Activated CD8-positive, alpha-beta T cell treated with anti-CD3 and anti-CD28 coated beads, Interleukin-2, amount 10 ng/mL, durations not matched to agents 7 days and 5 days (primary cell): ENCODE measurements at places on chromosomes 1 and 21. TPM values are rescaled to one million over a fixed set of nuclear protein-coding genes. Genes with fewer than 3 reads are reported as not detected.

Gene SLFNL1
- 0.29 TPM for total RNA-seq

DNA sequence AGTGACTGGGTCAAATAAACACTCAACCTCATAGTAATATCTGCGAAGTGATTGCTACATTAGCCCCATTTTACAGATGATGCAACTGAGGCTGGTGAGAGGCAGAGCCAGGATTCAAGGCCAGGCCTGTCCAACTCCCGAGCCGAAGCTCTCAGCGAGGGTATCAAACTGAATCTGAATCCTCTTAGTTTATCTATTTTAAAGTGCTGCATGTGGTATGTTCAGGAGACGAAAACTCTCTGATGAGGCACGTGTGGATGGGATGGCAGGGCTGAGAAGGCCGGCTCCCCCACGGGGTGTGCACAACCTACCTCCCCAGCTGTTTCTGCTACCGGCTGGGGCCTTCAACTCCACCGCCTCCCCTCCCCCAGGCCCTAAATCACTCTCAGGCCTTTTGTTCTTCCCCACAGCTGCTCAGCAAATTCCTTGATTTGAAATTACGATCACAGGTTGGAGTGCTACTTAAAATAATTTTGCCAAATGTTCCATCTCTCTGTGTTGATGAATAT is 171.8 kb downstream of the TOMM20 start:
- no peak for DNase-seq

DNA sequence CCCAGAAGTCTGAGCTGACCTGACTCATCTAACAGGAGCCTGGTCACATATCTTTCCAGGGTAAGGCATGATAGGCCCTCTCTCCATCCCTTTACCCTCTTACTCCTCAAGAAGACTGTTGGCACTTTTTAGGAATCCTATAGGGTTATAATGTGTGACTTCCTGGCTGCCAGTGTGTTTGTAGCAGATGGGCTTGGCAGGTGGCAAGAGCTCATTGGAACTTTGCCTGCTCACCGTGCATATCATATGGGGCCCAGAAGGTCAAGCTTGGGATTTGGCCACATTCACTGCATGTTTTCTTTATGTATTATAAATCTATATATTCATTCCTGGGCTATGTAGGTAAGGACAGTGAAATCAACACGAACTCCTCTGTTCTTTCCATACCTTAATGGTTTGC is 5.2 kb downstream of the KAZN start:
- no peak for DNase-seq

DNA sequence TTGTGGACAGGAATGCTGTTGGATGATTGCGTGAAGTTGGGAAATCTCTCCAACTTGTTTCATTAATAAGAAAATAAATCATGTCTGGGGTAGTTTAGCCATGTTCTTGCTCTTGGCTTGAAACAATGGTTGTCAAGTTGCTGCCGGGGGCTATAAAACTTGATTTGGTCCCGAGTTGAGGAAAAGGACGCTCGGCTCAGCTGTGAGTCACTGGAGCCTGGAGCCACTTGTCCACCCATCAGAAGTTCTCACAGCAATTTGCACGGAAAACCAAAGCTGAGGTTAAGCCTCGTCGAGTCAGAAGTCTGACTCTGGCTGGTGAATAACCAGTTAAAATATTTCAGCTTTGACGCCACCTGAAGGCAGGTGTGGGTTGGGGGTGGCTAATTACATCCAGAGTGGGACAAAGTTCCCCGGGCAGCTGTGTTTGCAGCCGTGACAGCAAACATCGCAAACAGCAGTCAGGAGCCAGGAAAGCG is 19.7 kb upstream of the RIPK4 start:
- DNase-seq, result no peak

- no peak for DNase-seq
These were observed 59.6 kb upstream of the MACF1 start for GRCh38 chr1:39144924-39145323.

DNA sequence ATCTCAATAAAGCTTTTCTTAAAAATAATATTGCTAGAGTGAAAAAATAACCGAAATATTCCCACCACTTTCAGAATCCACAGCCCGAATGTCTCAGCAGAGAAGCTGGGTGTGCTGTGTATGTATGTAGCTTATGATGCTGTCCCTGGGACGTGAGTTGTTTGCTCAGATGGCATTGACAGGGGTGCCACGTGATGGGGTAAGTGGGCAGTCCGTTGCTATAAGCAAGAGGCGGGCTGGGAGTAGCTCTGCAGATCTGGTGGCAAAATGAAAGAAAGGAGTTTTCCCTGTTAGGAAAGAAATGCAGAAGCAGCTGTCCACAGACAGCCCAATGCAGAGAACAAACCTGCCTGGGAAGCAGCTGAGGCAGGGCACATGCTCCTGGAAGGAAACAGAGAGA is 3.8 kb upstream of the FAM20B start:
- DNase-seq, result no peak

DNA sequence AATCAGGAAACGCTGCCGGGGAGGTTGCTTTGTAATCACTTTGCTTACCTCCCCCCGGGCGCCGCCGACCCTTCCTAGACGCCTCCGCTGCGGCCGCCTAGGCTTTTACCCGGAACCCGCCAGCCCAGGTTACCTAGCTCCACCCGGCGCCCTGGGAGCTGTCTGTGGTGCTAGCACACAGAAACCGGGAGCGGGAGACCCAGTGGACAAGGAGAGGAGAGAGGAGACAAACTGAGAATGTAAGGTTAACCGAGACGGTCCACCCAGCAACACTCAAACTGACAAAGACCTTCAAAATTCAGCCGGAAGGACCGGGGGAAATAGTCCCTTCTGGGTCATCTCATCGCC is 9.8 kb downstream of the BARHL2 start:
- DNase-seq, result no peak

Gene FCGR2B
- not detected for total RNA-seq

Gene IFI16
- total RNA-seq, result 314 TPM

- no peak for DNase-seq
These were observed 14.5 kb upstream of the AXDND1 start for GRCh38 chr1:179351281-179351680.

GRCh38 chr1:223411309-223411708 is 18.1 kb downstream of the CCDC185 start:
- no peak for DNase-seq

Gene RPL22
- 304 TPM for total RNA-seq

Gene RBP7
- not detected for total RNA-seq

GRCh38 chr1:33424205-33424604 is 6.7 kb downstream of the PHC2 start:
- no peak for DNase-seq

DNA sequence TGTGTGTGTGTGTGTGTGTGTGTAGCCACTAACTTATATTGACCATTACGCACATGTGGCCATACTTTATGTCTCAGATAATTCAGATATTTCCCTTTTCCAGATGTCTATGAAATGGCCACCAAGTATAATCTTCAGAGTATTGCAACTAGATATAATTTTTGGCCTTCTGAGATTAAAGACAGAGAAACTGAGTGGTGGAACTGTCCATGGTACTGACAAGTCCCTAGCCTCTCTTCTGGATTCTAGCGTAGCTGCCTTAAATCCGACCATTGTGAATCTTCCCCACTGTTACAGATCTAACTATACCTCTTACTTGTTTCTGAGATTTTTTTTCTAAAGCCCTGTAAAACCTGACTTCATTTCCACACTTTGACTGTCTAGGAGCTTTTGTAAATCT is 100.0 kb upstream of the SERTAD4 start:
- DNase-seq, result peak; percentile 34

Gene HUNK
- 0.21 TPM for total RNA-seq

Gene CRABP2
- total RNA-seq, result 1.9 TPM

GRCh38 chr1:4972761-4973320 is 318.4 kb downstream of the AJAP1 start:
- DNase-seq, result no peak

DNA sequence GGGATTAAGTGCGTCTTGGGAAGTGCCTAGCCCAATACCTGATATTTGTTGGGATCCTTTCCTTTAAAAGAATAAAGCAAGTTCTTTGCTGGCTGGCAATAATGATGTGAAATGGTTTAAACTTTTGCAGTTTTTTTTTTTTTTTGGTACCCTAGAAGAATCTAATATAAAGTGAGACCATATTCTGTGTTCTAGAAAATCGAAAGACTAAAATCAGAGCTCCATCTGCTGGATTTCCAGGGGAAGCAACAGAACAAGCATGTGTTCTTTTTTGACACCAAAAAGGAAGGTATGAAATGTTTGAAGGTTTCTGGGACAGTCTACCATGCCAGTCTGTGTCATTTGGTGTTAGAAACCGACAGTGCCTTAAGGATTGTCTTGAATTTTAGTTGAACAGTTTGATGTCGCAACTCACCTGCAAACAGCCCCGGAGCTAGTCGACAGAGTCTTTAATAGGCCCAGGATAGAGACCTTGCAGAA is 6.4 kb downstream of the UTP11 start:
- no peak for DNase-seq

- DNase-seq, result no peak
These were observed 262.4 kb downstream of the ST6GALNAC3 start for GRCh38 chr1:76336931-76337371.

Gene ZNF648
- not detected for total RNA-seq

Gene TCP10L
- 0.68 TPM for total RNA-seq

- DNase-seq, result peak; percentile 52
These were observed 65.7 kb downstream of the DISP1 start for GRCh38 chr1:222880587-222880986.

Gene SYT6
- total RNA-seq, result not detected

- DNase-seq, result no peak
These were observed 12.9 kb upstream of the DNASE2B start for GRCh38 chr1:84385347-84385746.

DNA sequence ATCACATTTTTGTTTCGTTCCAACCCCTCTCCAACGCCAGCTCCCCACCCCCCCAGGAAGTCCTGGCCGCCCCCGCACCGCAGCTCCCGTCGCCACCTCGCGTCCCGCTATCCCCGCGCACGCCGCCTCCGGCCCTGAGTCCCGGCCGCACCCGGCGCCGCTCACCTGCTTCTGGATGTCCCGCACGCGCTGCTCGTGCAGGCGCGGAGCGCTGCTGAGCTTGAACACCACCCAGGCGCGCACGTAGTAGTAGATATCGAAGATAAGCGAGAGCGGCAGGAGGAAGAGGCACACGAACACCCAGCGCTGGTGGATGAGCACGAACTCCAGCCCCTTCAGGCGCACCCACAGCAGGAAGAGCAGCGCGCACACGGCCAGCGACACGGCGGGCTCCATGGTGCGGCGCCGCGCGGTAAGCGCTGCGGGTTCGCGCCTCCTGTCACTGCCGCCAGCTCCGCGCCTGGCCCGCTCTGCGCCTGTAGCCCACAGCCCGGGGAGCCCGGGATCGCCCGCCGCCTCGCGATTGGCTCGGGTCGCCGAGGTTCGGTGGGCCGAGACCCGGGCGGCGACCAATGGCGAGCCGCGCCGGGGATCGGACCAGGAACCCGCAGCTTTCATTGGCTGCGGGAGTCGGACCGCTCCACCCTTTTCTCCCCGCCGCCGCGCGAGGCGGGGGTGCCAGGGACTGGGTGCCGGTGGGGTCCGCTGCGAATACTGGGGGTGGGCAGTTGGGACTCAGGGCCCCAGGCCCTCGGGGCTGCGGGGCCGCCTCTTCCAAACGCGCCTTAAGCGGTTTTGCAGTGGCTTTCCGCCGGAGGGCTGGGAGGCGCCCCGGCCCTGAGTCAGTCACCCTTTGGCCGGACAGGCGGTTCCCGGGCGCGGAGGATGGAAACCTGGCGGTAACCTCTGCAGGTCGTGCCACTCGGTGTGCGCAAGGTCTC is at the start of gene DHCR24:
Gene DHCR24 (minus strand): TSS at position 472 of the 941 bp plus-strand sequence. CDS start 76 bp downstream, at position 396.
- peak; percentile 85 for DNase-seq

DNA sequence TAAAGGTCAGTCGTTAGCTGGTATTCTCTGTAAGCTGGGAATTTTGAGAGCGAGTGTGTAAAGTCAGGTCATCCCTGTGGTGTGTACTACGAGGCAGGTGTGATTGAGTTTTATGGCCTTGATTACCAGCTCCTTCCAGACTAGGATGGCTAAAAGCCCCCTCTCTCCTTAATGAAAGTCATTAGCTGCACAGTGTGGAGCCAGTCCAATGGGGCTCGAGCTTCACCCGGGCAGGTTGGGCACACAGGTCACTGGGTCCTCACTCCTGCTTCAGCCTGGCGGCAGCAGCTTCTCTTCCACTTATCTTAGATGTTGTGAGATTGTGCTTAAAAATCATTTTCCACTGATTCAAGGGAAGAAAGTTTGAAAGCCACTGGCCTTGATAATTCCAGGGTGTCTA is 3.0 kb downstream of the DMRTB1 start:
- no peak for DNase-seq

DNA sequence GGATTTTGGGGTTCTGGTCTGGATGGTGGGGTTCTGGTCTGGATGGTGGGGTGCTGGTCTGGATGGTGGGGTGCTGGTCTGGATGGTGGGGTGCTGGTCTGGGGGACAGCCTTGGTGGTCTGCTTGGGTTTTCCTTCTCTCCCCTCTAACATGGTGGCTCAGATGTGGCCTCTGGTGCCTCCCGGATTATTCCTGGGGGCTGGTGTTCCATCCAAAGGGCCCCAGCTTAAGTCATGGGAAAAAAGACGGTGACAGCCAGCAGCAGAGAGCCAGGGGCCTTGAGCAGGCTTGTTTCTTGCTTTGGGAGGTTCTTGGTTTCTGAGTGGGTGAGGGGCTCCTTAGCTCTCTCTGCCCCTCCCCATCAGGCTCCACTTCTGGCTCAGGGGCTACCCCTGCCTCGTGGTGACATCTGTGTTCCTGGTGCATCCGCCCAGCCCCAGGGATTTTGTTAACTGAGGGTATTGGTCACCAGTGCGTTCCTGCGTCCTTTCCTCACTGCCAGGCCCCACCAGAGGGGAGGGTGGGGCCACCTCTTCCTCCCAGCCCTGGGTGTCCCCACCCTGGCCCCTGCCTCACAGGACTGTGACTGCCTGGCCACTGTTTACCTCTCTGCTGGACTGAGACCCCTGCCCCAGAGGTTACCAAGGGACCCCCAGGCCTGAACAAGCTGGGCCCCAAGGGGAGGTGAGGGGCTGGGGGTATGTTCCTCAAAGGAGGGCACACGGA is 43.2 kb upstream of the ACTRT2 start:
- no peak for DNase-seq

GRCh38 chr1:201886103-201886885 is 2.4 kb upstream of the SHISA4 start:
- no peak for DNase-seq

GRCh38 chr1:62621907-62622306 is 24.6 kb downstream of the ANGPTL3 start:
- DNase-seq, result no peak

DNA sequence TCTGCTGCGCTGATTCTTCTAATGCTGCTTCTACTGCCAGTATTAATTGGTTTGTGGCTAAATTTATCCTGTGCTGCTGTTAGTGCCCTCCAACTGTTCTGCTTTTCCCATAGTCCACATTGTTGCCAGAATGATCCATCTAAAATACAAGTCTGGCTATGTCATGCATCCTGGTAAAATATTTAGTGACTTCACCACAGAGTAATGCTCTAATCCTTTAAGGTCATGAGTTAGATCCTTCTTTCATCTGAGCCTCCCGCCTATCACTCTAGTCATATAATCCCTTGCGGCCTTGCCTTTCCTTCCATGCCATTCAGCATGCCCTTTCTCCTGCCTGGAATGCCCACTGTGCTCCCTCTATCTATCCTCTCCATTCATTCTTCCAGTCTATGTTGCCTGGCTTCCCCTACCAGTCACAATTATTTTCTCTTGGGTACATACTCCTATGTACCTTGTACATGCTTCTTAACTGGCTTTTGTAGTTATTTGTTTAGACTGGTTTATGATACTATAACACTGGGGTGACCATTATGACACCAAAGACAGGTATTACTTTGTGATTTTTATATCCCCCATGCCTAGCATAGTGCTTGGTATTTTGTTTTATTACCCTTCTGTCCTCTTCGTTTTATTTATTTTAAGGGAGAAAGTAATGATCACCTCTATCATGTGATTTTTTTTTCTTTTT is 144.0 kb downstream of the MAGI3 start:
- no peak for DNase-seq
